Muscle of leg (tissue), 16 donors: ENCODE measurements at places on chromosomes 2 and 18. TPM values are rescaled to one million over a fixed set of nuclear protein-coding genes. Genes with fewer than 3 reads are reported as not detected.
A peak's percentile ranks its signal among the peaks of the same experiment; 100 is the strongest.

Gene TDRD15
- polyA plus RNA-seq = not detected

Gene MROH2A
- not detected for polyA plus RNA-seq

DNA sequence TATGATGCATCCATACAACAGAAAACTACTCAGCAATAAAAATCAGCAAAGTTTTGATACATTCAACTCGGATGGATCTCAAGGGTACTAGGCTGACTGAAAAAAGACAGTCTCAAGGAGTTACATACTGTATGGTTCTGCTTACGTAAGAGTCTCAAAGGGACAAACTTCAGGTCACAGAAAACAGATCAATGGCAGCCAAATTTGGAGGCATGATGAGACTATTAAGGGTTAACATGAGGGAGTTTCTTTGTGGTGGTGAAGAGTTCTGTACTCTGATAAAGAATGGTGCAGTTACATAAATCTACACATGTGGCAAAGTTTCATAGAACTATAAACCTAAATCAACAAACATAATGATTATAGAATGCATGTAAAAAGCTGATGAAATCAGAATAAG is 81.4 kb downstream of the COBLL1 start:
- H3K4me1 ChIP-seq = no peaks in the 10 kb centered on the region
- H3K27me3 ChIP-seq = no peaks in the 10 kb centered on the region

Gene ATP9B
- 18.7 TPM for polyA plus RNA-seq

DNA sequence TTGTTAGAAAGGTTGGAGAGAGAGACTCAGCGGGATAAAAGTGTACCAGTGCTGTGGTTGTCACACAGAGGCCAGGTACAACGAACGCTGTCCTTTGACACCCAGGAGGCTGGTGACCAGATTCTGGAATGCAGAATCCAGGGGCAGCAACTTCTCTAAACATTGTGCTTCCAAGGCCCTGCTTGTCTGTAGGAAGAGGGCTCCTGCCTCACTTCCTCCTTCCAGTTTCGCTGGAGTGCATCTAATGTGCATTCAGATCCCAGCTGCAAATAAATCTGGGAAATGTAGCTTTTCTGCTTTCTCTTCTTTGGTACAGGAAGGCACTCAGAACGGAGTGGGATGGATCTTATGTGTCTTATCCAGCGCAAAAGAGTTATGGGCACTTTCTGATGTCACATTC is 171.8 kb upstream of the ATP5MC3 start:
- no peaks in the 10 kb centered on the region for H3K4me1 ChIP-seq
- no peak overlapping the region for H3K4me3 ChIP-seq
- no peak overlapping the region for H3K27ac ChIP-seq
- no peaks in the 10 kb centered on the region for H3K36me3 ChIP-seq

GRCh38 chr18:35306588-35307250 is 16.7 kb upstream of the ZSCAN30 start:
- no peaks in the 10 kb centered on the region for H3K4me1 ChIP-seq
- DNase-seq = no peak
- H3K4me3 ChIP-seq = no peak overlapping the region

Gene MAP3K19
- not detected for polyA plus RNA-seq

Gene GPR55
- polyA plus RNA-seq = 0.08 TPM

GRCh38 chr2:100057901-100058261 is 84.5 kb downstream of the AFF3 start:
- H3K36me3 ChIP-seq = no peaks in the 10 kb centered on the region
- peak; percentile 11 for DNase-seq
- H3K27ac ChIP-seq = no peak overlapping the region
- no peaks in the 10 kb centered on the region for H3K4me1 ChIP-seq
- H3K27me3 ChIP-seq = no peaks in the 10 kb centered on the region

DNA sequence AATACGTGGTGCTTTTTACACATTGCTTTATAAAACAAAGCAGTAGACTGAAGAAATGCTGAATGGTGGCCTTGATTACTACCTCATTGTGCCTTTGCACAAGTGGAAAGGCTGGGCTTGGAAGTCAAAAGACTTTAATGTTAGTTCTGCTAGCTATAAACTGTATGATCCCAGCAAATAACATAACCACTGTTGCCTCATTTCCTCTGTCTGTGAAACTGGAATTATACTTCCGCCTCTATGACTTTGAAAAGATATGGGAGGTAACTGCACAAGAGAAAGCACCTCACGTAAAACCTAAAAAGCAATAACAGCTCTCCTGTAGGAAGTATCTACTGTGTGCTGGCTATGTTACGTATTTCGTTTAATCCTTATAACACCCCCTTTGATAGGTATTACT is 43.4 kb upstream of the DSC1 start:
- H3K4me3 ChIP-seq = no peak overlapping the region
- no peak overlapping the region for H3K27ac ChIP-seq
- no peaks in the 10 kb centered on the region for H3K36me3 ChIP-seq

DNA sequence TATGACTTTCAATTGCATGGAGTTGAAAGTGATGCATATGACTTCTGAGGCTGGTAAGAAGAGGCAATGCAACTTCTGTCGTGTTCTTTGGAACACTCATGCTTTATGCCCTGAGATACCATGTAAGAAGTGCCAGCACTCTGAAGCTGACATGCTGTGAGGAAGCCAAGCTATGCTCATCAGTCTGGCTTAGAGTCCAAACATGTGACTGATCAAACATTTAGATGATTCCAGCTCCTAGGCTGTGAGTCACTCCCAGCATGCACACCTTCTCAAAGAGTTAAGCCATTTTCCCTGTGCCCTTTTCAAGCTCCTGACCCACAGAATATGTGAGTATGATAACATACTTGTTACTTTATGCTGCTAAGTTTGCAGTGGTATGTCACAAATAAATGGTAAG is 15.8 kb upstream of the VRK2 start:
- H3K27me3 ChIP-seq = no peaks in the 10 kb centered on the region
- H3K4me3 ChIP-seq = no peak overlapping the region
- H3K4me1 ChIP-seq = no peaks in the 10 kb centered on the region
- no peak for DNase-seq

GRCh38 chr18:60639836-60640235 is 267.3 kb upstream of the MC4R start:
- no peaks in the 10 kb centered on the region for H3K36me3 ChIP-seq
- H3K27ac ChIP-seq = no peak overlapping the region
- H3K4me3 ChIP-seq = no peak overlapping the region
- DNase-seq = no peak

Gene MOGAT1
- polyA plus RNA-seq = not detected

Gene TMEM247
- polyA plus RNA-seq = not detected

DNA sequence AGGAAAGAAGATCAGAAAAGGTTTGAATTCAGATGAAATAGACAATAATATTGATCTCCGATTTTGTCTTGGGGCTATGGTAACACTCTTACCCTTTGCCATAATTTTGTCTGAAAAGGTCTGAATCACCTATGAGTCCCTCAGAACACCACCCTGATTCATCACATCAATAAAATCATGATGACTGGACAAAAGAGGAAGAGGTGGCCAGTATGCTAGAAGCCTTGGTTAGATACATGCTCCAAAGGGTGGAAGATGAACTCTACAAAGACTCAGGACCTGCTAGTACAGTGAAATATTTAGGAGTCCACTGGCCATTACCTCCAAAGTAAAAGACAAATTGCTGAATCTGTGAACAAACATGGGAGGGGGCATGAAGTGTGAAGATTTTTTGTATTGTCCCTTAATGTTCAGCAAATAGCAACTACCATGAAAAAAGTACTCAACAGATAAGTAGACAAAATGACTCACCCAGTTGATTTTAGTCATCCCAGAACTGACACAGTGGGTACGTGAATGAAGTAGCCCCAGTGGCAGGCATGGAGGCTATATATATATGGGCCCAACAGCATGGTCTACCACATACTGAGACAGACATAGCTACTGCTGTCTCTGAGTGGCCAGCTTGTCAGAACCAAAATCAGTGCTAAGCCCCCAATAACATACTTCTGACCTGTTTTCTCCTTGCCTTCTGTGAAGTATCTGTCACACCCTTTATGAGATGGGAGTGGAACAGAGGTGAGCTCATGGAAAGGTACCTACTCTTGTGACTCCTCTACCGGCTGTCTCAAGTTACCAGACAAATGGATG is 36.5 kb upstream of the GLS start:
- no peaks in the 10 kb centered on the region for H3K4me1 ChIP-seq
- no peaks in the 10 kb centered on the region for H3K36me3 ChIP-seq
- no peak for DNase-seq

Gene ZNF892
- 2.1 TPM for polyA plus RNA-seq

GRCh38 chr18:55585920-55586561 is 2.0 kb downstream of the TCF4 start:
- H3K27ac ChIP-seq = peak overlapping the region; percentile 91
- peaks cover 11% of the 10 kb centered on the region for H3K4me1 ChIP-seq
- peak; percentile 85 for DNase-seq
- H3K27me3 ChIP-seq = no peaks in the 10 kb centered on the region
- peaks cover 4% of the 10 kb centered on the region for H3K36me3 ChIP-seq

Gene CERKL
- polyA plus RNA-seq = 5.9 TPM
